ENCODE measurements at places on chromosomes 2 and 18.
A peak's percentile ranks its signal among the peaks of the same experiment; 100 is the strongest.

GRCh38 chr18:4068552-4069158 lies 386.5 kb downstream of the DLGAP1 start:
- DNase-seq = peak; percentile 24

DNA sequence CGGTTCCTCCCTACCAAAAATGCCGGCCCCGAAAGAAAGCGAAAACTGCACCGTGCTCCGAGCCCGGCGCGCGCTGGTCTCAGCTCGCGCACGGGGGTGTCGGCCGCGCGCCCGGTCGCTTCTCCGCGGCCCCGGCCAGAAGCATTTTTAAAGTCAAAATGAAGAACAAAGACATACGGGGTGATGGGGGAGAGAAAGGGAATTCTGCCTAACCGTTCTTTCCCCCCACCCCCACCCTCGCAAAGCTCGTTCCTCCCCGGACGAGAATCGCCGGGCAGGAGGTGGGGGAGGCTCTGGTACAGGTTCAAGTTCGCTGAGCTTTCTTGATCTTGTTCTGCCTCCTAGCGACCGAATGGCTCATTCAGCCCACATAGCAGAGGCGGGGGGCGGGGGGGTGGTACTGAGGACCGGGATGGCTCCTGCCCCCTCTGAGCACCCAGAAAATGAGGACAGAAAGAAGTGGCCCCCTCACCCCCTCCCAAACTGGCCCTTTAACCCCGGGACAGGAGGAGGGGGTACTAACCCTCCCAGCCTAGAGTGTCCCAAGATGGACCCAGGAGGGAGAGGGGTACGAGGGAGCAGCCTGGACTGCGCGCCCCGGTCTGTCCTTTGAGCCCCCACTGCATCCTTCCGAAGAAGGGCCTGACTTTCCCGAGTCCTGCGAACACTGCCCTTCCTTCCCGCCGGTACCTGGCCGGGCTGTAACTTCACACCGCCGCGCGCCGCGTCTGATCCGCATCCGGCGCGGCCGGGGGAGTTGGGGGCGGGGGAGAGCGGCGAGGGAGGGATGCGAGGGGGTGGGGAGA lies 3.1 kb downstream of the BCL11A start:
- peak; percentile 84 for DNase-seq

DNA sequence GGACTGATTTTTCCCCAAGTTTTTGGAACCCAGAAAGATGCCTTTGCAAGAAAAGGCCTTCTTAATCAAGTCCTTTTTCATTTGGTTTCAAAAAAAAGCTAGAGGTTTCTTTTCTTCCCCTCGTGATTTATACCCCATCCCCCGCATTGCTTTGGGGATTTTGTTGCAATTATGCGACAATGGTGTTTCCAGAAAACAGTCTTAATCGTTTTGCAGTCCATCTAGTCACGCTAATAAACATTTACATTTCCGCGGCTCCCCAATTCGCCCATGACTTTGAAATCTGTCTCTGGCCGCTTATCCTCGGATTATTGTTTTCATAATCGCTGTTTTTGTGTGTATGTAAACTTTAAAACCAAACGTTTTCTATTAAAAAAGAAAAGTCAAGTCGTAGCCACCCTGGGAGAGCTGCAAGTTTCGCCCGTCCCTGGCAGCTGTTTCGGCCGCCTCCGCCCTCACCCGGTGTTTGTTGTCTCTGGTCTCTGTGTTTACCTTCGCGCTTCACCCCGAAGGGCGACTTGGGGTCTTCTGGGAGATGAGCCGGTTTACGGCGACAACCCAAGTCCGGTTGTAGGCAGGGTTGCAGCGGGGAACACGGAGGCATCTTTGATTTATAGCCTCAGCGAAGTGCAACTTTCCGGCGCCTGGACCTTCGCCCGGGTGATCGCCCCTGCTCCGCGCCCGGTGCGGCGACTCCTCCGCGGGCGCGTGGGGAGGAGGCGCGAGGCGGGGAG lies 667 bp downstream of the SP9 start:
- no peak for DNase-seq

GRCh38 chr2:220104871-220105351 lies 477.5 kb downstream of the SLC4A3 start:
- no peak for DNase-seq

DNA sequence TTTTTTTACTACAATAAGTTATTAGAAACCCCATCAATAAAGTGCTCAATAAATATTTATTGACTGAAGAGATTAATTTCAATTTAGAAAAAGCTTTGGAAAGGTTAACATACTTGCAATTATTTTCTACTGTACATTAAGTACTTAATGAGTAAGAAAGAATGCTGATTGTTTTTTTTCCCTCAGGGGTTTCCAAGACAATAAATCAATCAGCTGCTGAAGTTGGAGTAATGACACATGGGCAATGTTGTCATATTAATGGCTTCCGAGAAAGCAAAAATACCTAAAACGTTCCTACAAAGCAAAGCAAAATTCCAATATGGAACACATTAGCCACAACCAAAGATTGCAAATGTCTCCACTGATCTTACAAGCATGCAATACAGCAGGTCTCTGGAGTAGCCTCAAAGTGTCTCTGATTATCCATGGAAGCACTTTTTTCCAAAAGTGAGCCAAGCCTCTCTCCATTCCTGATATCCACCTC lies 66.7 kb downstream of the ZC3H6 start:
- no peak for DNase-seq
